ENCODE measurements at places on chromosomes 2 and 18.

GRCh38 chr2:101758001-101758400 lies 60.5 kb downstream of the MAP4K4 start:
- no peak for DNase-seq

GRCh38 chr2:10184421-10184820 lies 61.9 kb downstream of the RRM2 start:
- no peak for DNase-seq

GRCh38 chr18:9348079-9348671 lies 13.6 kb downstream of the TWSG1 start:
- no peak for DNase-seq

- no peak for DNase-seq
These were observed 112.9 kb downstream of the NR4A2 start for GRCh38 chr2:156219491-156220100.

GRCh38 chr2:64854773-64855237 lies 134.4 kb upstream of the SLC1A4 start:
- DNase-seq = no peak

Measured in fibroblast of skin of left biceps (primary cell).